Purkinje cell (primary cell): ENCODE measurements at places on chromosomes 16 and 17. TPM values are rescaled to one million over a fixed set of nuclear protein-coding genes. Genes with fewer than 3 reads are reported as not detected.

The AIPL1 gene
- not detected in 2 replicates for polyA plus RNA-seq

The GRIN2C gene
- polyA plus RNA-seq, result 0.59 and 0.74 TPM in 2 replicates

The STX8 gene
- 145 and 203 TPM in 2 replicates for polyA plus RNA-seq

The RAPGEFL1 gene
- 4.1 and 5.0 TPM in 2 replicates for polyA plus RNA-seq

The SYCE1L gene
- polyA plus RNA-seq, result not detected in 2 replicates

The ASGR1 gene
- 1.7 and 5.0 TPM in 2 replicates for polyA plus RNA-seq

The TBC1D28 gene
- not detected in 2 replicates for polyA plus RNA-seq

The CDK3 gene
- polyA plus RNA-seq, result 0.29 and 1.8 TPM in 2 replicates

The SLC38A8 gene
- polyA plus RNA-seq, result not detected in 2 replicates

The KLHL10 gene
- not detected in 2 replicates for polyA plus RNA-seq

The SOST gene
- polyA plus RNA-seq, result not detected in 2 replicates

The MRC2 gene
- polyA plus RNA-seq, result 0.09 and 0.10 TPM in 2 replicates

The PRSS22 gene
- polyA plus RNA-seq, result 1.9 and 3.8 TPM in 2 replicates

The WFDC1 gene
- 16.0 and 22.6 TPM in 2 replicates for polyA plus RNA-seq

The SLFN14 gene
- not detected in 2 replicates for polyA plus RNA-seq

The HOXB5 gene
- polyA plus RNA-seq, result not detected in 2 replicates

The GPRC5B gene
- 3,631 and 4,196 TPM in 2 replicates for polyA plus RNA-seq

The CBX2 gene
- polyA plus RNA-seq, result not detected in 2 replicates

The EVI2A gene
- polyA plus RNA-seq, result 4.7 and 5.7 TPM in 2 replicates

The C16orf78 gene
- not detected in 2 replicates for polyA plus RNA-seq

The HOXB4 gene
- not detected in 2 replicates for polyA plus RNA-seq

The OTOP2 gene
- 0.27 TPM in 1 of 2 replicates, not detected in the other for polyA plus RNA-seq

The SPATA22 gene
- not detected in 2 replicates for polyA plus RNA-seq

The POLR3K gene
- 59.0 and 90.8 TPM in 2 replicates for polyA plus RNA-seq

The COG8 gene
- polyA plus RNA-seq, result 1.9 and 3.9 TPM in 2 replicates

The ZNF319 gene
- 0.60 and 0.82 TPM in 2 replicates for polyA plus RNA-seq

The CDH11 gene
- 23.2 and 23.8 TPM in 2 replicates for polyA plus RNA-seq

The CLTC gene
- 352 and 379 TPM in 2 replicates for polyA plus RNA-seq
